ENCODE measurements at places on chromosomes 11 and 22. TPM values are rescaled to one million over a fixed set of nuclear protein-coding genes. Genes with fewer than 3 reads are reported as not detected.
A peak's percentile ranks its signal among the peaks of the same experiment; 100 is the strongest.

DNA sequence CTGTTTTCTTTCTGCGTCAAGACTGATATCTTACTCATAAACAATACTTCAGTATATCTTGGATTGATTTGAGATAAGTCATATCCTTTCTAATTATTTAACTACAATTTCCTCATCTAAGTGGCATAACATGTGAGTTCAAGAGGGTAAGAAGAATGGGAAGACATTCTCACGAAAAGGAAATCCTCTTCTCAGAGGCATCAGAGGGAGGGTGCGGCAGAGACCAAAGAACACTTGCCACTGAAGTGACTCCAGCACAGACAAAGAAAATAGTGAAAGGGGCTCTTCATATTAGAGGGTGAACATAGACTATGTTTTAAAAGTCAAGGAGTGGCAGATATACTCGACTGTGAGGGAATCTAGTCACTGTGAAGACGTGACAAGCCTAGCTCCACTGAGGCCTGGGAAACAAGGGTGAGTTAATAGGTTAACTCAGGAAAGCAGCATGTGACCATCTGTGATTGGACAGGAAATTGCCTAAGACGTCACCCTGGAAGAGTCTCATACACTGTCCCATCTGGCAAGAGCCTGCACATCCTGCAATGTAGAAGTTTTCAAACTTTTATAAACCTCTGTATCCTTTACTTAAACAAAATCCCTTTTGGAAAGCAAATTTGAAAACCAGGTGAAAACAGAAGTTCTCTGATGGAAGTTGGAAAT lies 1.9 kb upstream of the MMP1 start:
- H3K27ac ChIP-seq = no peak overlapping the region
- H3K4me3 ChIP-seq = no peak overlapping the region
- no peaks in the 10 kb centered on the region for H3K36me3 ChIP-seq

GRCh38 chr22:31098632-31099110 lies 8.7 kb downstream of the SELENOM start:
- DNase-seq = no peak
- peaks cover 2% of the 10 kb centered on the region for H3K4me1 ChIP-seq
- H3K36me3 ChIP-seq = peaks cover 14% of the 10 kb centered on the region
- H3K27me3 ChIP-seq = no peaks in the 10 kb centered on the region

- no peak overlapping the region for H3K27ac ChIP-seq
- no peaks in the 10 kb centered on the region for H3K36me3 ChIP-seq
- no peaks in the 10 kb centered on the region for H3K4me1 ChIP-seq
- no peaks in the 10 kb centered on the region for H3K27me3 ChIP-seq
These were observed 871.5 kb upstream of the CCDC90B start for GRCh38 chr11:84157639-84158038.

GRCh38 chr11:115656669-115657068 lies 152.5 kb upstream of the CADM1 start:
- no peaks in the 10 kb centered on the region for H3K36me3 ChIP-seq
- H3K4me3 ChIP-seq = no peak overlapping the region

GRCh38 chr11:30919389-30920152 lies 333.4 kb upstream of the MPPED2 start:
- no peak overlapping the region for H3K4me3 ChIP-seq
- peaks cover 10% of the 10 kb centered on the region for H3K27me3 ChIP-seq
- H3K27ac ChIP-seq = no peak overlapping the region

- H3K36me3 ChIP-seq = no peaks in the 10 kb centered on the region
- H3K27me3 ChIP-seq = peaks cover 10% of the 10 kb centered on the region
- H3K4me3 ChIP-seq = no peak overlapping the region
- H3K4me1 ChIP-seq = no peaks in the 10 kb centered on the region
- DNase-seq = no peak
- H3K27ac ChIP-seq = no peak overlapping the region
These were observed 50.2 kb upstream of the CCDC34 start for GRCh38 chr11:27413218-27413617.

- H3K27me3 ChIP-seq = peaks cover 25% of the 10 kb centered on the region
- peak overlapping the region; percentile 57 for H3K4me3 ChIP-seq
- H3K36me3 ChIP-seq = peaks cover 1% of the 10 kb centered on the region
- peak overlapping the region; percentile 60 for H3K27ac ChIP-seq
- H3K4me1 ChIP-seq = peaks cover 23% of the 10 kb centered on the region
- DNase-seq = no peak
These were observed 63.7 kb downstream of the PPFIBP2 start for GRCh38 chr11:7577291-7578190.

DNA sequence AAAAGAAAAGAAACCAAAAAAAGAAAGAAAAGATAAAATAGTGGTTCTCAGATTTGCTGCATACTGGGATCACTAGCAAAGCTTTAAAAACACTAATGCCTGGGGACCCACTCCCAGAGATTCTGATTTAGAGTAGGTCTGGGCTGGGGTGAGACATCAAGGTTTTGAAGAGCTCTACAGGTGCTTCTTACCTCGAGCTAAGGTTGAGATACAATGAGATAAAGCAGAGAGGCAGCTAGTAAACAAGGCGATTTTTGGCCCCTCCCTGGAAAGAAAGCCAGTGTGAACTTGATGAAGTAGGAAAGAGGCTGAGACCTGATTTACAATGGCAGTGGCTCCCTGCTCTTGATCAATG lies 327.6 kb upstream of the CCDC90B start:
- no peaks in the 10 kb centered on the region for H3K4me1 ChIP-seq
- H3K27ac ChIP-seq = no peak overlapping the region
- no peaks in the 10 kb centered on the region for H3K36me3 ChIP-seq
- no peaks in the 10 kb centered on the region for H3K27me3 ChIP-seq
- no peak overlapping the region for H3K4me3 ChIP-seq
- no peak for DNase-seq

GRCh38 chr11:1953489-1954266 lies 6.5 kb downstream of the MRPL23 start:
- peak; percentile 46 for DNase-seq
- H3K36me3 ChIP-seq = no peaks in the 10 kb centered on the region
- no peak overlapping the region for H3K27ac ChIP-seq
- no peaks in the 10 kb centered on the region for H3K4me1 ChIP-seq

DNA sequence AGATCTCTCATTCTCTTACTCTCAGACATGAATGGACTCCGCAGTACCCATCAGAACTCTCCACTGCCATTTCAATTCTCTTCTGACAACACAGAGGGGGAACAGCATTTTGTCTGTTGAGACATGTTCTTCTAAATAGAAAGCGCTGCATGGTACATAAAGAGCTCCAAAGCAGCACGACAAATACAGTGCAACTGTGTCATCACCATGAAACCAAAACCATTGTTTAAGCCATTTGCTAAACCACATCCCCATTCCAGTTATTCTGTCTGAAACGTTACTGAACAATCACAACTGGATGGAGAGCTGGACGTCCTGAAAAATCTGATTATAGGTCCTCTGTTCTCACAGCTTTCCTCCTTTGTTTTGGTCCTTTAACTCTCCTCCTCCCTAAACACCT lies 17.9 kb upstream of the TENM4 start:
- no peak overlapping the region for H3K27ac ChIP-seq
- H3K36me3 ChIP-seq = no peaks in the 10 kb centered on the region
- no peak for DNase-seq

DNA sequence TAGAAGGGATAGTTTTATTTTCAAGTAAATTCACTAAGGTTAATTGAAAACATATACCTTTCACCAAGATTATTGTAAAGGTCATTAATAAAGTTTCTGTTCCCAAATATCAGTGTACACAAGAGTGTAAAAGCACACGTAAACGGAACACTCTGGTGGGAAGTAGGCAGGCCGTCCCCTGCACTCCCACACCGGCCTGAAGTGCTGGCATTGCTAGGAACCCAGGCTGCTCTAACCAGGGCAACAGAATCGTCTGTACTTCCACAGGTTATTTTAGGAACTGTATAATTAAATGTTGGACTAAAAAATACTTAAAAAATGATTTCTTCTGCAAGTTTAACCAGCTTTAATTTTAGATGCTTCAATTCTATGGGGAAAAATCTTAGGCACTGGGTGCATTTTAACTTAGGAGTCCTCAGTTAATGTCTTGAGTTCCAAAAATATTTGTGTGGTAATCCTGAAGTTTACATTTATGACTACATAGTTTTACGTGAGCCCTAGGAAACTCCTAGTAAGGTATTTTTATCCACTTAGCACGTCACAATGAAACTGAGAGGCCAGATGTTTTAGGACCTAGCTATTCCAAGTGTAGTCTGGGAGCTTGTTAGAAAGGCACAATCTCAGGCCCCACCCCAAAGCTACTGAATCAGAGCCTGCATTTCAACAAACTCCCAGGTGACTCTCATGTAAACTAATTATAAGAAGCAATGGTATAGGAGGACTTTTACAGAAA lies 31.2 kb downstream of the KMT5B start:
- H3K4me3 ChIP-seq = no peak overlapping the region
- no peaks in the 10 kb centered on the region for H3K27me3 ChIP-seq
- DNase-seq = no peak
- H3K36me3 ChIP-seq = peaks cover 6% of the 10 kb centered on the region

GRCh38 chr11:76194872-76195668 lies 11.2 kb downstream of the WNT11 start:
- no peaks in the 10 kb centered on the region for H3K27me3 ChIP-seq
- H3K4me3 ChIP-seq = no peak overlapping the region
- H3K36me3 ChIP-seq = no peaks in the 10 kb centered on the region
- DNase-seq = no peak

- no peak overlapping the region for H3K4me3 ChIP-seq
- H3K36me3 ChIP-seq = no peaks in the 10 kb centered on the region
- peaks cover 14% of the 10 kb centered on the region for H3K27me3 ChIP-seq
- no peaks in the 10 kb centered on the region for H3K4me1 ChIP-seq
- DNase-seq = no peak
These were observed 26.3 kb upstream of the ALDH3B2 start for GRCh38 chr11:67700548-67701262.

DNA sequence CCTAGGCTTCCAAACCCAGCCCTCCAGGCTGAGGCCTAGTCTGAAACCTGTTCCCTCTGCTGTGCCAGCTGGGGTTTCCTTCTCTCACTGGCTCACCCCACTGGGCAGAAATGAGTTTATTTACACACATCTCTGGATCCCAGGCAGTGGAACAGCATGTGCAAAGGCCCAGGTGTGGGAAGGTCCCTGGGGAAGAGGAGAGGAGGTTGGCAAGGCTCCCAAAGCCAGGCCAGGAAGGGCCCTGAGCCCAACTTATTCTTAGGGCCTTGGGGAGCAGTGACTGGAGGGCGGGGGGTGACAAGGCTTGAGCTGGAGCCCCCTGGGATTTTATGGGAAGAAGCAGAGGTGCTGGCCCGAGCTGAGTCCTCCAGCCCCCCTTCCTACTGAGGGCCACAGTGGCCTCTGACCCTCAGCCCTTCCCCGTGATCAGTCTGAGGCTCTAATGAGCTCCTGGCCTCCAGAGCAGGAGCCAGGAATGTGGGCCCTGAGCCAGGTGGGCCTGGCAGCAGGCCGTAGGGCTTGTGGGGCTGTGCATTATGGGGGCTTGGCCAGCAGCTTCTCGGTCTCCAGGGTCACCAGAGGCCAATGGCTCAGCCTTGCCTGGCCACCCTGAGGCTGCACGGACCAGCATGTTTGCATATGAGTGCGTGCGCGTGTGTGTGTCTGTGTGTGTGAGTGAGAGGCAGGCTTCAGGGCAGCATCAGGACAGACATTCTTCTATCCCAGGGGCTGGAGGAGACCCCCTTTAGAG lies 2.9 kb downstream of the MYO7A start:
- peaks cover 10% of the 10 kb centered on the region for H3K4me1 ChIP-seq
- H3K4me3 ChIP-seq = no peak overlapping the region
- H3K27ac ChIP-seq = no peak overlapping the region
- DNase-seq = no peak
- no peaks in the 10 kb centered on the region for H3K36me3 ChIP-seq
- peaks cover 30% of the 10 kb centered on the region for H3K27me3 ChIP-seq

DNA sequence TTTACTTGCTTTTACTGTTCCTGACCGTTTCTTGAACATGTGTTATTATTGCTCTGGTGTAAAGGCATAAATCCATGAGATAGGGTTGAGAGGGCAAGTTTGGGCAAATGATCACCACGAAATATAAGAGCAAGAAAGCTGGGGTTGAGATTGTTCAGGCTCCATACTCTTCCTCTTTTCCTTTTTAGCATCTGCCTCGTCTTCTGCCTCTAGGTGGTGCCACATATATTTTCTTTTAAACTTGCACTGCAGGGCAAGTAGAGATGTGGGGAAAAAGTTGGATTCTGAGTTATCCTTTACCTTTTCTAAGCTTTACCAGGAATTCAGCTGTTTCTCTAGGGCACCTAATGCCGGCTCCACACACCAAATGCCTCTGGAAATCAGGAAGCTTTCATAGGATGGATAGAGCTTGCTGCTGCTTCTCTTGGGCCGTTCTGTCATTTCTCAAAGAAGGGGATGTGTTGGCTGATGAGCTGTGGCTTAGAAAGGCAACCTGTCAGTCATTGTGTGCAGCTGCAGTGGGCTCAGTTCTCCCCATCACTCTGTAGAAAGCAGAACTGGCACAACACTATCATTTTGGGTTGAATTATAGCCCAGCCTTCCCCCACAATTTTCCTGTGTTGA lies 98.2 kb downstream of the LDLRAD3 start:
- H3K27me3 ChIP-seq = peaks cover 5% of the 10 kb centered on the region
- no peaks in the 10 kb centered on the region for H3K36me3 ChIP-seq
- H3K4me1 ChIP-seq = no peaks in the 10 kb centered on the region
- H3K27ac ChIP-seq = no peak overlapping the region
- no peak for DNase-seq

DNA sequence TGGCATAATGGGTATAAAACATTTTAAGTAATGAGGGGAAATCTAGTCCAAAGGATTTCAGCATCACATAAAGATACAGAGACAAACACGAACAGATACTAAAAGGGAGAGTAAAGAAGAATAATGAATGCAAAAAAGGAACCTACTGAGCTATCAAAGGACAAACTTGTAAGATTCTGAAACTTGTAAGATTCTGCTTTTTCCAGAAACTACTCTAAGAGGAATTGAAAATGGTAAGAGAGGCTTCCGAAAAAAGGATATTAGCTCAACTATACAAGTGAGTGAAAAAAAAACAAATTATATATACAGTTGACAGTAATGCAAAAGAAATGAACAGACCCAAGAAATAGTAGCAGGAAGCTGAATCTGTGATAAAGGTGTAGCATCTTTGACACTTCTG lies 37.7 kb downstream of the POLD3 start:
- H3K4me1 ChIP-seq = peaks cover 2% of the 10 kb centered on the region
- no peak overlapping the region for H3K4me3 ChIP-seq
- H3K27me3 ChIP-seq = no peaks in the 10 kb centered on the region
- no peak for DNase-seq

DNA sequence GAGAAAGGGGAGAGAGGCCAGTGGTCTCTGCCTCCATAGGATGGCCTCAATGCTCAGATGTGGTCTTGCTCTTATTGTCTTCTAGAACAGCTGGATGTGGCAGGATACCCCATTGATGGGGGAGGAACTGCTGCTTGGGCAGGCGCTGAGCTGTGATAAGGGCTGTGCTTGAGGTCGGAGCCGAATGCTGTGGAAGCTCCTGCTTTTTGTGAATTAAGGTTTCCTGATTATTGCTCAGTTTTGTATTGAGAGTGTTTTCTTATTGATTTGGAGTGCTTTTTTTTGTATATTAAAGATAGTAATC lies 57.2 kb downstream of the CABIN1 start:
- no peak for DNase-seq
- peaks cover 47% of the 10 kb centered on the region for H3K36me3 ChIP-seq
- no peak overlapping the region for H3K27ac ChIP-seq
- no peaks in the 10 kb centered on the region for H3K27me3 ChIP-seq
- H3K4me1 ChIP-seq = peaks cover 4% of the 10 kb centered on the region

CDCA5 gene
- 85.5 TPM for total RNA-seq

IGSF9B gene
- total RNA-seq = 91.8 TPM

ABCC8 gene
- total RNA-seq = not detected

PHF21A gene
- 49.0 TPM for total RNA-seq

OR4A16 gene
- total RNA-seq = not detected

TMPRSS5 gene
- total RNA-seq = 0.43 TPM

Data from activated naive CD8-positive, alpha-beta T cell treated with anti-CD3 and anti-CD28 coated beads, Interleukin-2, amount 10 ng/mL, durations not matched to agents 7 days and 5 days (primary cell).